Stimulated activated CD8-positive, alpha-beta memory T cell treated with anti-CD3 and anti-CD28 coated beads, Interleukin-4, amount 100 ng/mL, for 4 hours (primary cell): ENCODE measurements at places on chromosomes 7 and 10.

- DNase-seq: no peak
Observed at GRCh38 chr10:69684981-69685353, 54.9 kb downstream of the FAM241B start.

DNA sequence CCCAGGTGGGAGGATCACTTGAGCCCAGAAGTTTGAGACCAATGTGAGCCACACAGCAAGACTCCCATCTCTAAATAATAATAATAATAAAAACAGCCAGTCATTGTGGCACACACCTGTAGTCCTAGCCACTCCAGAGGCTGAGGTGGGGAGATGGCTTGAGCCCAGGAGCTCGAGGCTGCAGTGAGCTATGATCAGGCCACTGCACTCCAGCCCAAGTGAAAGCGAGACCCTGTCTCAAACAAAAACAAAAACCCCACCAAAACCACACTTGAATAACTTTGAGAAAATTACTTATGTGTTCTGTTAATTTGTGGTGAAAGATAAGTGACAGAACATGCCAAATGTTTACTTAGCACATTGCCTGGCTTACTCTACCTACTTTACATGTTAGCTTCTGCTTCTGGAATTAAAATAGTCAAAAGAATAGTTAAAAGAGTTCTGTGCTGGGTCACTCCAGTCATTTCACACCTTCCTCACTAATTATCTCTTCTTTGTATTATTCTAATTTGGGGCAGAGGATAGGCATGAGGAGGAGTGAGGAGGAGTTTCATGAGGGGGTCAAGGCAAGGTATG is 9.8 kb downstream of the TMEM60 start:
- DNase-seq: no peak

- DNase-seq: no peak
Observed at GRCh38 chr7:6278749-6279310, 6.4 kb upstream of the CYTH3 start.

DNA sequence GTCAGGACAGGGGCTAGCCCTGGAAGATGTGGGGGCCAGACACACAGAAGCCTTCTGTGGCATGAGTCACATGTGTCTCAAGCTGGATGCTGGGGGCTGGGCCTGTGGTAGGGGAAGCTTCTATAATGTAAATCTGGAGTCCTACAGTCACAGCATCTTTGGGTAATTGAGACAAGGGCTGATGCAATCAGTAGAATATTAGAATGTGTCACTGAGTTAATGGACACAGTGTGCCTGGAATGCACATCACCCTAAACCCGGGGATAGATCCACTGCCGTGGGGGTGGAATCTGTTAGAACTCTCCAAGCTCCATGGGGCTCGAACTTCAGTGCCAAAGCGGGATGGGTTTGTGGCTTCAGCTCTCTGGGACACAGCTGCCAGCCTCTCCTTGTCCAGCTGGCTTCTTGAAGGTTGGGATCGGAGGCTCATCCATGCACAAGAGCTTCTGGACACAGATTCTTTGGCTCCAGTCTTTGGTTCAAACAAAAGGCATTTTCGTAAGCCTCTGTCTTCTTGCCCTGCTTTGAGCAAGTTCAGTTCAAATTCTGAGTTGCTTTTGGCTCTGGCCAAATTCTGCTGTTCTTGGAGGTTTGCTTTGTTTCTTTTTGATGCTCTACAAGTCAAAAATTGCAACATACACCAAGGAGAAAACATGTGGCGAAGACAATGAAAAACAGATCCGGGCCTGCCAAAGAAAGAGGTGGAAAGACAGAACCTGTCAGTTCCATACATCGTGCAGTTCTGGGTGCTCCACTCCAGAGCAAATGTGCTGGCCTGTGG is 194.8 kb upstream of the ZNF32 start:
- no peak for DNase-seq

- DNase-seq: no peak
Observed at GRCh38 chr10:102726274-102726673, 11.8 kb downstream of the SFXN2 start.

DNA sequence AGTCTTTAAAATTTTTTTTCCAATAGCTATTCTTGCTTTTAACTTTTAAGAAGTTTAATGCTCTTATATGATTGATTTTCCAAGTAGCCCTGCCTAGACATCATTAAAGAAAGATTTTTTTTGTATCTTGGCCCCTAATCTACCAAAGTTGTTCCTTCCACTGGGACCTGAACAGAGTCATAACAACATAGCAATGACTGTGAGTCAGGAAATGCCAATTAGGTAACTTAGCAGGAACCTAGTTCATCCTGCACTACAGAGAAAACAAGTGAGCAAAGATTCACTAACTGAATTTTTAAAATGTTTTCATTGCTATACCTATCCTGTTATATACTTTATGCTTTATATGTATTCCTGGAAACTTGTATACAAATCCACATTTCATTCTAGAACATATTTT is 284.7 kb downstream of the BICC1 start:
- DNase-seq: no peak

DNA sequence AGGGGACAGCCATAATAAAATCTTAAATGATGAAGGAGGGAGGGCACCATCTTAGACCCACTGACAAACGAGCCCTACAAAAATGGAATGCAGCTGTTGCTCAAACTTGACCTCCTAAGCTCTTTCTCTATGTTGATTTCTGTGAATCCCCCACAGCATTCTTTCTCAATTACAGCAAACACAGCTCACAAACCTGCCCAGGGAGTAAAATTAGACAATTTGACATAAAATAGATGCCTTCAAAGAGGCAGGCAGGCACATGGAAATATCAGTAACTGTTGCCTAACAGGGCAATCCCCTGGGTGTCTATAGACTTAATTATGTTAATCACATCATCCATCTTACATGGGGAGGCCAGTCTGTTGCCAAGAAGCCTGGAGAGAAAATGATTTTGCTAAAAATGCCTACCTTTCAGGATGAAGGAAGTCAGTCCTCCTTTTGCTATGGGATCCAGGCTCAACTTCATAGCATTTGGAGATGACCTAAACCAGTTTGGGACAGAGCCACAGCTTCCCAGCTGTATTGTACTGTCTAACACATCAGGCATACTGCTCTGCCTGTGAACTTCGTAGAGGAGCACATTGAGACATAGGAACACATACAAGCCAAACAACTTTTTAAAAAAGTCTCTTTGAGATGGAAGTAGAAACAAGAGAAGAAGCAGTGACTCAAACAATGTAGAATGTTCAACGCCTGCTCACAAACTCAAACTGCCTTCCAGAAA is 1177.4 kb downstream of the SORCS1 start:
- DNase-seq: no peak

DNA sequence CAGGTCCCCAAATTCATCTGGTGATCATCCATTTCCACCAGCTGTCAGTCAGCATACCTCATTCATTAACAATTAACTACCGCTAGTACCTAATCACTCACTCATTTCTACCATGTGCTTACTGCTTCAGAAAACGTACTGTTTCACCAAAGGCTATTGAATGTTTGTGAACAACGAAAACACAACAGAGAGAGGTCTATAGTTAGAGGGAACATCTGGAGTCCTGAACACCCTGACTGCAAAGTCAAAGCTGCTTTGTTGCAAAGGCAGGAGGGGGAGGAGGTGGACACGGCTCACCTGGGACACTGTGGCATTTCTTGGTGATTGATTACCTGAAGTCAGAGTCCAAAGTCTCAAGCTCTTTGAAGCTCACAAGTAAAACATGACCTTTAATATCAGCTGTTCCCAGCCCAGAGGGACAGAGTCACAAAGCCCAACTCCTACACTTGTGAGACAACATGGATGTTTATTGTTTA is 342.3 kb upstream of the ADARB2 start:
- DNase-seq: no peak

DNA sequence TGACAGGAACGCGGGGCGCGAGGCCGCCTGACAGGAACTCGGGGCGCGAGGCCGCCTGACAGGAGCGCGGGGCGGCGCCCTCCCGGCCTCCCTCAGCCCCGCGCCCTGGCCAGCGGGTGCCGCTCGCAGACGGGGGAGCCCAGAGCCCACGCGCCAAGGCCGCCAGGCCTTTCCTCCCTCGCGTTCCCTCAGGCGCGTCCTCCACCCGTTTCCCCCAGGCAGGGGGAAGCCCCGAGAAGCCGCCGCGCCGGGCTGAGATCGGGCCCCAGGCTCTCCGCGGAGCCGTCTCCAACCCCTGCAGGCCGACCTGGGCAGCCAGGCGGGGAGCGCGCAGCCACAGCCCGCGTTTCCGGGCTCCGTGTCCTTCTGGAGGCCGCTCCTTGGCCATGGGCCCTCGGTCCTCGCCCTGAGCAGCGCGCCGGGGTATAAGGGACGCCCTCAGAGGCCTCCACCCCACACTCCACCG is 17.7 kb downstream of the PTPRN2 start:
- DNase-seq: no peak

GRCh38 chr7:90516257-90516656 is 46.8 kb downstream of the PTTG1IP2 start:
- DNase-seq: no peak

DNA sequence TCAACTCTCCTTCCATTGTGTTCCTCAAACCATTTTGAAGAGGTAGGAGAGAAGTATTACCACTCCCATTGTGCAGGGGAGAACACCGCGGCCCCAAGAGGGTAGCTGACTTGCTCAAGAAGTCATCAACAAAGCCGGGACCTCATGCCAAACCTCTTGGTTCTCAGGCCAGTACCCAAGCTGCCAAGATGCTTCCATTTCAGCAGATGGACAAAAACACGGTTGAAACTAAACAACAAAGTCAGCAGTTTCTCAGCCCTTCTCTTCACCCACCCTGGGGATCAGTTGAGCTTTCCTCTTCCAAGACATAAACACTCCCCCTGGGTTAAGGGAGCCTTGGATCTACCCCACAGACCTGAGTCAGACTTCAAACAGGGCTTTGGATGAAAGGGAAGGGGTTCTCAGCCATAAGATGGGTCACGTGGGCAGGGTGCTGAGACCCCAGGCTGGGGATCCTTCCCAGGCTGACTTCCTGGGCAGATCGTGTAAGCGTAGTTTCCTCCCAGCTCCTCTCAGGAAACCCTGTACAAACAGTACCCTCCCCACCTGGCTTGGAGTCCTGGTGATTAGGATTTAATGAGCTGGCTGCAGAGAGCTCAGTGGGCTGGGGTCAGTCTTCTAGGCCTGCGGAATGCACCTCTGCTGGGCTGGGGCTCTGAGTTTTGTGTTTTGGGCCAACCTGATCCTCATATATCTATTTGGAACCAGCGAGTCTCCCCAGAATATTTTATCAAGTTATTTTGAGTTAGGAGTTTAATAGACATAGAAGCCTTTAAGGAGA is 27.3 kb downstream of the EMX2 start:
- no peak for DNase-seq

DNA sequence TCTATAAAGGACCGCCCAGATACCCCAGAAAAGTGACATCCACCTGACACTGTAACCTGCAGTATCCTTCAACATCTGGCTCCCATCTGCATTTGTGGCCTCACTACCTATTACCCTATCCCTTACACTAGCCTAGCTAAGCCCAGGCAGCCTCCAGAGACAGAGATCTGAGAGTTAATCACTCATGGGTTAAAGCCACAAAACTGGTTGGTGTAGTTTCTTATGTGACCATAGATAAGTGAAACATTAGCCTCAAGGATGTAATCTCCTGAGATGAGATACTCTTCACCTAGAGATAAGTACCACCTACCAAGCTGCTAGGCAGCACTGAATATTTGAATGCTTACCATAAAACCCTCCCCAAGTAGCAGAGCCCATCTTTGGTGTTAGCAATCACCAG is 35.4 kb downstream of the CTTNBP2 start:
- DNase-seq: no peak

DNA sequence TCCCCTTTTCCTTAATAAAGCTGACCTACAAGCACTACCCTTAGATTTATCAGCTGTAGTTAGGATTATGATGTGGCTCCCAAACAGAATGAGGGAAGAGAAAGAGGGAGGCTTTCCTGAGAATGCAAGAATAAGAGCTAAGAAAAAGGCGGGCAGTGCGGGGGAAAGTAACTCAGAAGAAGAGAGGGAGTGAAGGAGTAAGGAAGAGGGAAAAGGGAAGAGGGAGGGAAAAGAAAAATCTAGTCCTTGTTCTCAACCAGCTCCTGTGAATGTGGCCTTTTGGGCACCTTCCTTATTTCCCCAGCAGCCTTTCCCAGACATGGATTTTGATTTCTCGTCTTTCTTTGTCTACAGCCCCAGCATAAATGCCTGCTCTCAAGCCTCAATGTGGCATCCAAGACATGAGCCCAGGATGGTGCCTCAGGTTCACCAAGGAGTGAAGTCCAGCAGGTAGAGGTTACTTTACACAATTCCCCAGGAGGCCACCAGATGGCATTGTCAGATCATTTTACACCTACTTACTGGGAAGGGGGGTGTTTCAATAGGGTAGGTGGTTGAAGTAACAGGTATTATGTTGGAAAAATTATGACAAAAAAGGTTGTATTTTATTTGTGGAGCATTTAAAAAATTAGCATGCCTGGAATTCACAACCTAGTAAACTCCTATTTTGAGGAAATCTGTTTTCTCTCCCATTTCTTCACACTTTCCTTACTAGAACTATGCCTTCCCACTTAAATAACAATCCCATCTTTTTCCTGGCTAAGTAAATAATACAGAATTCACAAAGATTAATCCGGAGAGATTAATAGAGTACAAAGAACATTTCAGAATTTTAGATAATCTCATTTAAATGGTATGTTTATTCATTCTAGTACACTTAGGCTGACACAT is 106.5 kb downstream of the HTR7 start:
- no peak for DNase-seq

DNA sequence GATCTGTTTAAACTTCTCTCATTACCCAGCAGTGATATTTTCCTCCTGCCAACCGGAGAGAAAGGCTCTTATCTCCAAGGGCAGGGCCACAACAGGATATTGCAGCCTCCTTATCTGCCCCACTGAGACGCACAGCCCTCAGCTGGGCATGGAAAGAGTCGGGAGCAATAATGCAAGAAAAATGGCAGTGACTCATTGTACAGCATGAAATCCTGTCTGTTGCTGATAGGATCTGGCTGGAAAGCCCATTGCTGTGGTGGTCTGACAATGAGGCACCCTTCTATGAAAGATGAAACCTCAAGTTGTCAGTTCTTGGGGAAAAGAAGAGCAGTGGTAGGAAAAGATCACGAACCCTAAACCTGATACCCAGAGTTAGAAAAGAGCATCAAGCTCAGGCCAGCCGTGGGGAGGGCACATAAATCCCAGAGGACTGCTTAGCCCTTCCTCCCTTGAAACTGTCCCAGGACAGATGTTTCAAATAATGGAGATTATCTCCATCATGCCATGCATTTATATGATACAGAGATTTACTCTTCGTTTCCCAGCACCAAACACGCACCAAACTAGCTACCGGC is 47.0 kb upstream of the FIGNL1 start:
- no peak for DNase-seq

DNA sequence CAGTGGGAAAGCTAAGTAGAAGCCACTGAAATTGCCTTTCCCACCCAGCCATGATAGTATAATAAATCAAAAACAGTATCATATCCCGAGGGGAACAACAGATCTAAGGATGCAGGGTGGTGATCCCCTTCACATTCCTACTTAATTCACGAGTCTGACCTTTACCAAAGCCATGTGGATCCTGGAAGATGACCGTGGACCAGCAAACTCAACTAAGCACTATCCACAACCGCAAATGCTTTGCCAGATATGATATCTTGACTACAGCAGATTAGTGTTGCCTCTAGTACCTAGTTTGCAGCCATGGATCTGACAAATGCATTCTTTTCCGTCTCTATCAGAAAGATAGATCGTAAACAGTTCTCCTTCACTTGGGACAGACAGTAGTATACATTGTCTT is 67.3 kb upstream of the IL6 start:
- DNase-seq: no peak

GRCh38 chr7:82224529-82224928 is 219.0 kb downstream of the CACNA2D1 start:
- no peak for DNase-seq
